ENCODE measurements at places on chromosomes 13 and 19.

DNA sequence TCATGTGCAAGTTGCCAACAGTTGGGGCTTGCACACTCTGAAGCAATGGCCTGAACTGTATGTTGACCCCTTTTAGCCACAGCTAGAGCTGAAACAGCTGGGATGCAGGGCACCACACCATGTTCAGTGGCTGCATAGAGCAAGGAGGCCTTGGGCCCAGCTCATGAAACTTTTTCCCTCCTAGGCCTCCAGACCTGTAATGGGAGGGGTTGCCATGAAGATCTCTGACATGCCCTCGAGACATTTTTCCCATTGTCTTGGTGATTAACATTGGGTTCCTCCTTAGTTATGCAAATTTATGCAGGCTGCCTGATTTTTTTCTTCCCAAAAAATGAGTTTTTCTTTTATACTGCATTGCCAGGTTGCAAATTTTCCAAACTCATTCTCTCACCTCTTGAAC, 165.1 kb upstream of the PRR20A start:
- H3K4me3 ChIP-seq, result no peak overlapping the region
- no peak for DNase-seq
- no peaks in the 10 kb centered on the region for H3K36me3 ChIP-seq
- no peaks in the 10 kb centered on the region for H3K27me3 ChIP-seq
- H3K27ac ChIP-seq, result no peak overlapping the region

DNA sequence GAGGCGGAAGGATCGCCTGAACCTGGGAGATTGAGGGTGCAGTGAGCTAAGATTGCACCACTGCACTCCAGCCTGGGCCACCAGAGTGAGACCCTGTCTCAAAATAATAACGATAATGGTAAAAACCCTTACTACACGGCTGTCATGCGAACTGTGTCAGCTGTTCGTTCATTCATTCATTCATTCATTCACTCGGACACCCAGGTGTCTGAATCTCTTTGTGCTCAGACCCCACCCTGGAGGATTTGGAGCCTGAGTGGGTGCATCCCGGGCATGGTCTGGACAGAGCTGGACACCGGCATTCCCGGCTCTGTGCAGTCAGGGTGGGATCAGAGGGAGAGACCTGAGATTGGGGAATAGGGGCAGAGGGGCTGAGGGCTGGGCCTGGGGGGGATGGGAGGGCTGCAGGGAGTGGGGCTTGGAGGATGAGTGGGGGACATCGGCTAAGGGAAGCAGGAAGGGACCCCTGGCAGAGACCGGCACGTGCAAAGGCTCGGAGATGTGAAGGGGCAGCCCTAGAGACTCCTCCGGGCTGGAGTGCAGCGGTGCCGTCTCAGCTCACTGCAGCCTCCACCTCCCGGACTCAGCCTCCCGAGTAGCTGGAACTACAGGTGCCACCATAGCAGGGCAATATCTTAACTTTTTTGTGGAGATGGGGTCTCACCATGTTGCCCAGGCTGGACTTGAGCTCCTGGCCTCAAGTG, 31.6 kb upstream of the TCF3 start:
- H3K4me3 ChIP-seq, result no peak overlapping the region
- no peaks in the 10 kb centered on the region for H3K4me1 ChIP-seq
- H3K27ac ChIP-seq, result no peak overlapping the region

GRCh38 chr19:45899253-45899652, 3.2 kb downstream of the MYPOP start:
- peaks cover 33% of the 10 kb centered on the region for H3K36me3 ChIP-seq
- DNase-seq, result no peak
- no peak overlapping the region for H3K4me3 ChIP-seq
- H3K4me1 ChIP-seq, result peaks cover 29% of the 10 kb centered on the region
- H3K27ac ChIP-seq, result no peak overlapping the region

DNA sequence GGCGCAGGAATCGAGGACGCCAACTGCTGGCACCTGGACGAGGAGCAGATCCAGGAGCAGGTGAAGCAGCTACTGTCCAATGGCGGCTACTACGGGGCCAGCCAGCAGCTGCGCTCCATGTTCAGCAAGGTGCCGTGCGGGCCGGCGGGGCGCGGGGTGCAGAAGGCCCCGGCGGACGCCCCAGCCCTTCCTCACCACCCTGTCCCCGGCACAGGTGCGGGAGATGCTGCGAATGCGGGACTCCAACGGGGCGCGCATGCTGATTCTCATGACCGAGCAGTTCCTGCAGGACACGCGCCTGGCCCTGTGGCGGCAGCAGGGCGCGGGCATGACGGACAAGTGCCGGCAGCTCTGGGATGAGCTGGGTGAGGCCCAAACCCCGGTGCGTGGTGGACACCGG, 13.6 kb downstream of the ZSWIM4 start:
- no peaks in the 10 kb centered on the region for H3K4me1 ChIP-seq
- peaks cover 17% of the 10 kb centered on the region for H3K36me3 ChIP-seq
- H3K27ac ChIP-seq, result no peak overlapping the region
- H3K4me3 ChIP-seq, result no peak overlapping the region
- DNase-seq, result no peak

GRCh38 chr19:45464852-45465441, 2.8 kb upstream of the FOSB start:
- H3K27ac ChIP-seq, result no peak overlapping the region
- H3K4me3 ChIP-seq, result no peak overlapping the region
- no peaks in the 10 kb centered on the region for H3K36me3 ChIP-seq
- H3K27me3 ChIP-seq, result peaks cover 13% of the 10 kb centered on the region
- peaks cover 21% of the 10 kb centered on the region for H3K4me1 ChIP-seq

DNA sequence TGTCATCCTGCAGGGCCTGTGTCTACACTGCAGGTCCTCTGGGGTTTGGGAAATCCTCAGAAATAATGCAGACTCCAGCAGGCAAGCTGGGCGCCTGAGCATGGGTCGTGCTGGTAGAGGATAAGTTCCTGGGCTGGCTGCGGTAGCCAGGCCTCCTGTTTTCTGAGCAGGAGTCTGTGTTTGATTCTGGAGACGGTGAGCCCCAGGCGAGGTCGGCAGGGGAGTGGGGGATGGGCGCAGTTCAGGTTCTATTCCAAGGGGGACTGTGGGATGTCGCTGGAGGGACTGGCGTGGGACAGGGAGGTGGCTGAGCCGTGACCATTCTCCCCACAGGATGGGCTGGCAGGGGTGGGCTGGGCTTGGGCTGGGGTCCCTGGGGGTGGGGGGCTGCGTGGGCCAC, 154.7 kb downstream of the KDM4B start:
- no peaks in the 10 kb centered on the region for H3K36me3 ChIP-seq
- no peaks in the 10 kb centered on the region for H3K4me1 ChIP-seq

DNA sequence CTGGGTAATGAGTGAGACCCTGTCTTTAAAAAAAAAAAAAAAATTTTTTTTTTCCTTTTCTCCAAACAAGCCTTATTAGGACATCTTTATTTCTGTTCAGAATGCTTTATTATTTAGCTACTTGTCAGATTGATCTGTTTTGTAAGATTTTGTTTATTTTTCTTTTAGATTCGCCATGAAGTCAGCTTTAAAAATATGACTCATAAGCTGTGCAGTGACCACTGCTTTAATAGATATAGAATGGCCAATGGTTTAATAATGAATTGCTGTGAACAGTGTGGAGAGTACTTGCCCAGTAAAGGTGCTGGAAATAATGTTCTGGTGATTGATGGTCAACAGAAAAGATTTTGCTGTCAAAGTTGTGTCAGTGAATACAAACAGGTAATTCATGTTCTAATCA, 47.7 kb downstream of the ZMYM2 start:
- peaks cover 8% of the 10 kb centered on the region for H3K4me1 ChIP-seq
- no peaks in the 10 kb centered on the region for H3K27me3 ChIP-seq
- DNase-seq, result no peak
- peaks cover 62% of the 10 kb centered on the region for H3K36me3 ChIP-seq

DNA sequence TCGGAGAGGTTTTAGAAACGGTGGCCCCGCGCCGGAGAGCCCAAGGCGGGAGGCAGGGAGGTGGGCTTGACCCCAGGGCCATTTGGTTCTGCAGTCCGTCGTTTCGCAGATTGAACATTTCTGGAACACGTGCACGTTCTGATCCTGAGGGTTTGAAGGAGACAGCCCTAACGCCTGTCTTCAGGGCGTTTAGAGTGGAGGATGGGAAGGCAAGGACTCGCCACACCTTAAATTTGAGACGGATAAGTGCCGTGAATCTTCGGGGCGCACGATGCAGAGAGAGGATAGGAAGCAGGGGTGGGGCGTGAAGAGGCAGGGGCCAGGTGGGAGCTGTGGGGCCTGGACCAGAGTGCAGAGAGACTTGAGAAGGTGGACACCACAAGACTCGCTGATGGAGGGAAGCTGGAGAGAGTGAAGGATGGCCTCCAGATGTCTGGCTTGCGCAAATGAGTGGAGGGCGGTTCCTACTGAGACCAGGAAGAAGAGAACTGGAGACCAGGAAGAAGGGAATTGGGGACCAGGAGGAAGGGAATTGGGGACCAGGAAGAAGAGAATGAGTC, 804 bp upstream of the MIER2 start:
- no peak overlapping the region for H3K27ac ChIP-seq
- peaks cover 5% of the 10 kb centered on the region for H3K27me3 ChIP-seq
- no peak for DNase-seq
- H3K4me1 ChIP-seq, result peaks cover 36% of the 10 kb centered on the region

DNA sequence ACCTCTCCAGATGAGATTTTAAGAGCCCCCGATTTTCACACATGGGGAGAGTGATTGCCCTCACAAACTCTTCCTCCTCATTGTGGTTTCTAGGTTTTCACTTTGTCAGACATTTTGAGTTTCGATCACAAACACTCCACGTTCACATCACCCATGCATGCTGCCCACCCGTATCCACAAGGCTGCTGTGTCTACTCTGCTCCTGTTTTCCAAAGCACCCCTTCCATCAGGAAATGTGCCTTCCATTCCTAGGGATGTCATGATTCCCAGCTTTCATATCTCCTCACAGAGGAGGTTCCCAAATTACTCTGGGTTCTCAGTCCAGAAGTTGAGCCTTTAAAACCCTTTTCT, 45.8 kb upstream of the CEACAM21 start:
- peaks cover 66% of the 10 kb centered on the region for H3K4me1 ChIP-seq
- H3K4me3 ChIP-seq, result no peak overlapping the region
- H3K27ac ChIP-seq, result no peak overlapping the region
- DNase-seq, result no peak

DNA sequence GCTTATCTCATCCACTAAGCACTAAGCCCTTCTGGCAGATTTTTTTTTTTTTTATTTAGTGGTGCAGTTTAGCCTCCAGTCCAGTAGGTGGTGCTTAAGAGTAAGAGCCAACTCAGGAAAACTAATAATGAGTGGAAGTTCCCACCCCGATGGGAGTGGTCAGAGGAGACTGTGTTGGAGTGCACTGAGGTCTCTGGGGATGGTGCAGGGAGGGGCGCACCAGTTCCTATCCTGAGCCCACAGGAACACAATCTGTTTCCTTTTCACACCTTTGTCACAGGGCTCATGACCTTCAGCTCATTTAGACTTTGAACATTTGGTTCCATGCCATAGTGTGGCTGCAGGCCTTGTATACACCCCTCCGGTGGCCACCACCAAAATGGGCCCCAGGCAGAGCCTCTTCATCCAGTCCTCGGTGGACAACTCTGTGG, 367.4 kb downstream of the SPRY2 start:
- no peak overlapping the region for H3K27ac ChIP-seq
- DNase-seq, result no peak
- no peaks in the 10 kb centered on the region for H3K4me1 ChIP-seq
- no peaks in the 10 kb centered on the region for H3K36me3 ChIP-seq

GRCh38 chr13:93118081-93118615, 108.5 kb upstream of the GPC6 start:
- no peak overlapping the region for H3K27ac ChIP-seq
- no peaks in the 10 kb centered on the region for H3K27me3 ChIP-seq

DNA sequence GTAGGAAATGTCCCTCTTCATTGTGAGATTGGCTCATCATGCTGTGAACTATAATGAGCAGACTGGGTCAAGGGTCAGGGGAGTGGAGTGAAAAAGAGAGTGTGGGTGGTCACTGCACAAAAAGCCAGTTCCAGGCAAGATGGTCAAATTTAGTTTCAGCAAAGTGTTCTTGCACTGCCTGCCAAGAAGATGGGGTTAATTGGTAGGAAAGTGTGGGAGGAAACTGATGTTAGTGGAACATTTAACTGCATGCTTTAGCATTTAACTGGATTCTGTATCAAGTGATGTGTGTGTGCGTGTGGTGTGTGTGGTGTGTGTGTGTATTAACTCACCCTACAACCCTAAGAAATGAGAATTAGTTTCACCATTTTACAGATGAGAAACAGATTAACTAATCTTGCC, 131.6 kb downstream of the COG6 start:
- H3K36me3 ChIP-seq, result no peaks in the 10 kb centered on the region
- H3K4me3 ChIP-seq, result no peak overlapping the region
- no peak overlapping the region for H3K27ac ChIP-seq
- DNase-seq, result no peak
- H3K27me3 ChIP-seq, result no peaks in the 10 kb centered on the region

DNA sequence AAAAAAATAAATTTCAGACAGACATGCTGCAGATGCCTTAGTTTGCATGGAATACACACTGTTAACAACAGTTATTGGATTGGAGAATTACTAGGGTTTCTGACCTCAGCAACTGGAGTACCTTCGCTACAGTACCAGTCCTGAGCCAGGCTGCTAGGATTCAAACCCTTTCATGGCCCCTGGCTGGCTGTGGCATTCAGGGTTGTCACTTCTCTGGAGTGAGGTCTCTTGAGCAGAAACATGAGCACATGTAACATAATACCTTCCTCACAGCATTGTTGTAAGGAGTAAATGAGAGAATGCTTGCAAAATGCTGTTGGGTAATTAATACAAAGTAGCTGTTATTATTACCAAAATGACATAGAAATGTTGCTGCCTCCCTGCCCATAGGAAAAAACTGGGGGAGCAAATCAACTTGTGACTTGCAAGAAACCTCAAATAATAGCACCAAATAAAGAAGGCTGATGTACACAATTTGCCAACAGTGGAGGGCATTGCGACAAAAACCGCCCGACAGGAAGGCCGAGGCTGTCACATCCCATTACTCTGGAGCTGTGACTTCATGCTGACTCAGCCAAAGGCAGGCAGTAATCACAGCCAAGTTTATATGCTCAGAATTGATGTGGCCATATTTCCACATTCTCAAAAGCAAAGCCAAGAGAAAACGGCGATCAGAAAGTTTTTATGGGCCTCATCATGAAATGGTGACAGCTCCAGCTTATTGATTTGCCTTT, 100.4 kb downstream of the RFC3 start:
- no peaks in the 10 kb centered on the region for H3K27me3 ChIP-seq
- H3K27ac ChIP-seq, result no peak overlapping the region

DNA sequence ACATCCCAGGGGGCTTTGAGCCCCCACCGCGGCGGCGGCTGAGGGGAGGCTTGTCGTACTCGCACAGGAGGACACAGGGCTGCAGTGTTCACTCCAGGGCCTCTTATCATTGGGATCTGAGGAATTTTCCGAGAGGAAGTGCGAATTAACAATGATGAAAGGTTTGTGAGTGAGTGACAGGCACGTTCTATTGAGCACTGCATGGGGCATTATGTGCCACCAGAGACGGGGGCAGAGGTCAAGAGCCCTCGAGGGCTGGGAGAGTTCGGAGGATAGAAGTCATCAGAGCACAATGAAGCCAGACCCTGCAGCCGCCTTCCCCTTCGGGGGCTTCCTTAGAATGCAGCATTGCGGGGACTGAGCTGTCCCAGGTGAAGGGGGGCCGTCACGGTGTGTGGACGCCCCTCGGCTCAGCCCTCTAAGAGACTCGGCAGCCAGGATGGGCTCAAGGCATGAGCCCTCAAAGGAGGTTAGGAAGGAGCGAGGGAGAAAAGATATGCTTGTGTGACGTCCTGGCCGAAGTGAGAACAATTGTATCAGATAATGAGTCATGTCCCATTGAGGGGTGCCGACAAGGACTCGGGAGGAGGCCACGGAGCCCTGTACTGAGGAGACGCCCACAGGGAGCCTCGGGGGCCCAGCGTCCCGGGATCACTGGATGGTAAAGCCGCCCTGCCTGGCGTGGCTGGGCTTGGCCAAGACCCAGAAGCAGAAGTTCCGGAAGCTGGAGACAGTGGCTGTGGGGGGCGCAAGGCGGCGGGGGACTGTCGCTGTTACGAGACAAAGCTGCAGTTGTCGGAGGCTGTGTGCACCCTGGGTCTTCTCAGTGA, 53.9 kb downstream of the MCF2L start:
- H3K36me3 ChIP-seq, result no peaks in the 10 kb centered on the region
- no peak overlapping the region for H3K27ac ChIP-seq
- no peaks in the 10 kb centered on the region for H3K27me3 ChIP-seq
